Kidney (tissue), 22 donors: ENCODE measurements at places on chromosomes 3 and 15.

- DNase-seq, result no peak
These were observed 13.3 kb upstream of the SH3BP5 start for GRCh38 chr3:15345608-15346137.

GRCh38 chr3:86867982-86868381 lies 123.0 kb downstream of the VGLL3 start:
- no peak for DNase-seq

DNA sequence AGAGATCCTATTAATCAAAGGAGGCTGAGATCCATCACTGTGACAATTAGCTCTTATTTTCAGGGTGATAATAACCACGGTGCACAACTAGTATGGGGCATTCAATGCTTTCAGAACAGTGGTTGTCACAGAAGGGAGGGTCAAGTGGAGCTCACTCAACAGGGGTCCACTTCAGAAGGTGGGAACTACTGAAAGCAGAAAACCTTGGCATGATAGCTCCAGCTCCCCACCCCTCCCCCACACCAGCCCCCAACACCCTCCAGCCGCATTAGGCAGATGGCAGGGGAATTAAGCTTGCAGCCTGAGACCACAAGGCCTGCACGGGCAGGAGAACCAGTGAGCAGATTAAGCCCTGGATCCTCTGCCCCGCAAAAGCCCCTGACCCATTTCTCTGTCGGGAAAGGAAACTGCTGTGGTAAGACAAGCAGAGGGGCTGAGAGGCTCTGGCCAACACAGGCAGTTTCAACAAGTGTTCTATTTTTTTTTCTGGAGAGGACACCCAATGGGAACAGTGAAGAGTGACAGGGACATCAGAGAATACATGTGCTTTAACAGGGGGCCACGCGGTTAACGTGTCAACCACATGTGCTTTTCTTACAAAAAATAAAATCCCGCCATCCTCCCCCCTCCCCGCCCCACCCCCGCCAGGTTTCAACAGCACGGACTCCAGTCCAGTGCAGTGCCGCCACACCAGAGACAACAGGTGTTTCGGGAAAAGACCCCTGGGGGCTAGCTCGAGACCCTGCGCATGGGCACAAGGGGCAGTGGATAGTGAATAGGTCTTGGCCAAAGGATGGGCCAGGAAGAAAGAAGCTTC lies 997 bp downstream of the FYCO1 start:
- no peak for DNase-seq

GRCh38 chr3:196193133-196193735 lies 18.0 kb downstream of the ZDHHC19 start:
- no peak for DNase-seq

GRCh38 chr3:194097141-194097882 lies 38.6 kb upstream of the HES1 start:
- no peak for DNase-seq

DNA sequence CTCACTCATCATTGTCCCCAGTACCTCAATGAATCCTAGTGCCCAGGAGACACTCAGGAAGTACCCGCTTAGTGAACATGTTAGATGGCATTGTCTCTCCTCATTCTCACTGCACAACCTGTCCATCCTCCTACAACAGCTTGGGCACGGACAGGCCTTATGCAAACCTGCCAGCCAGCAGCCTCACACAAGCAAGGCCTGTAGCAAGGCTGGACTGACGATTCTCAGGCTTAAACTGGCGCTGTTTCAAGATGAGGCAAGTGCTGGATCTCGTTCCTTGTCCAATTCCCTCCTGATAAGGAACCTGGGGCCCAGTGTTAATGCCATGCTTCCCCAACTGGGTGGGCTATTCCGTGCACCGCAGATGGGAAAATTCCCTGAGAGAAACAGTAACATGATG lies 59.0 kb downstream of the CDCP1 start:
- no peak for DNase-seq

DNA sequence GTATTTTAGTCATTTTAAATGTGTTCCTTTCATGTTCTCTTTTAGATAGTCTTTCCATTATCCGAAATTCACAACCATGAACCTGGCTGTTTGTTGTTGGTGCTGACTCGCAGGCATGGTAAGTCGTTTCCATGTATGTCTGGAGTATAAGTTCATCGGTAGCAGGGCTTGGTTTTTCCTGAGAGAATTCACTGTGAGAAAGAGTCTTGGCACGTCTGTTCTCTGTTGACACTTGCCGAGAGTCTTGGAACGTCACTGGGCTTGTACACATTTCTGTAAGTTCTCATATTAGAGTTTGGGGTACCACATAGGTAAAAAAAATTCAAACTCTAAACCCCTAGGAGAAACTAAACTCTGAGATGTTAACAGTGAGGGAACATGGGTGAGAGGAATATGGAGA lies 29.4 kb upstream of the EIF4A2 start:
- no peak for DNase-seq

GRCh38 chr15:66078929-66079275 lies 174.6 kb downstream of the MEGF11 start:
- no peak for DNase-seq

DNA sequence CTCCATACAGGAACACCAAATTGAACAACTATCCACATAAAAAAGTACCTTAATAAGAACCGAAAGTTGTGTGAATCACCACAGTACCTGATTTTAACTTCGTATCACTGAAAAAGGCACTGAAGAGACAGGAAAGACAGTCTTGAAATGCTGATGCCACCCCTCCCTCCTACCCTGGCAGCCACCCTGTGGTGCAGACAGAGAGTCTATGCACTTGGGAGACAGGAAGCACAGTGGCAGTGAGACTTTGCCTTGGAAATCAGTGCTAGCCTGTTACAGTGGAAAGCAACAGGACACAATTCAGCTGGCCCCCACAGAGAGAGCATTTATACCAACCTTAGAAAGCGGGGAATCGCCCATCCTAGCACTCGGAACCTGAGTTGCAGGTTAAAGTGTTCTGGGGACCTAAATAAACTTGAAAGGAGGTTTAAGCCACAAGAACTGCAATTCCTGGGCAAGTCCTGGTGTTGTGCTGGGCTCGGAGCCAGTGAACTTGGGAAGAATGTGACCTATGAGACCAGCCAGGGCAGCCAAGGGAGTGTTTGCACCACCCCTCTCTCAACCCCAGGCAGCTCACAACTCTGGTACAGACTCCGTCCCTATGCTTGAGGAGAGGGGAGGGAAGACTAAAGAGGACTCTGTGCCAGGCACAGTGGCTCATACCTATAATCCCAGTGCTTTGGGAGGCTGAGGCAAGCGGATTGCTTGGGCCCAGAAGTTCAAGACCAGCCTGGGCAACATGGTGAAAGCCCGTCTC lies 240.1 kb downstream of the ISL2 start:
- DNase-seq, result peak; percentile 81

GRCh38 chr3:5229414-5229813 lies 41.9 kb downstream of the EDEM1 start:
- DNase-seq, result no peak

GRCh38 chr3:183073839-183074238 lies 25.5 kb downstream of the MCCC1 start:
- no peak for DNase-seq

DNA sequence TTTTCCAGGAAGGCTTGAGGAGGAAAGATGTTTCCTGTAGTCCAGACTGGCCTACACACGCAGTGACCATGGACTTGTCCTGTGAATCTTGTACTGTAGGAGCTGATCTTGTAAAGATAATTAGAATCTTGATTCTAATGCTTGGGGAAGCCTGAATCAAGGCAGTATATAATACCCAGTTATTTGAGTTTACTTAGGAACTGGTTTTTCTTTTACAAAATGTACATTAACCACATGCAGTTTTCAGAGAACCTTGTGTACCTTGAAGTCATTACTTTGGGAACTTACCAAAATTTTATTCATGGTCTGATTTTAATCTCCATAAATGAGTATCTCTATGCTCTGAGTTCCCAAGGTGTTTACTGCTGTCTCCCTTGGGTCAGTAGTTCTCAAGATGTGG lies 439.9 kb upstream of the AZI2 start:
- DNase-seq, result no peak

- DNase-seq, result no peak
These were observed 39.1 kb downstream of the TRPM1 start for GRCh38 chr15:31062310-31062847.

GRCh38 chr3:100400419-100400779 lies 490 bp downstream of the TOMM70 start:
- DNase-seq, result no peak

DNA sequence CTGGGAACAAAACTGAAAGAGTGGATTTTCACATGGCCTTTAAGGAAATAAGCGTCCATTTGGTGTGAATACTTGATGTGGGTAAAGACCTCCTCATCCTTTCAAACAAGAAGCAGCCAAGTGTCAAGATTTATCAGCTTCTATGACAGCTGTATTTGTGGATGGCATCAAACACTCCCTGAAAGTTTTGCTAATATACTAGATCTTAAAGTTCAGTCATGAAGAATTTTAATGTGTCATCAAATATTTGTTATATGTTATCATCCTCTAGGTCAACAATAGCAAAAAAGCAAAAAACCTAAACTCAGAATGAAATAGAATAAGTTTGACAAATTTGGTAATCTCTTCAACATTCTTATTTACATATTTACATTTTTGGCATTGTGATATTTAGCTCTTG lies 29.1 kb upstream of the LYSMD4 start:
- no peak for DNase-seq
